NCI-H2081 (cell line): ENCODE measurements at places on chromosomes 4 and X.

DNA sequence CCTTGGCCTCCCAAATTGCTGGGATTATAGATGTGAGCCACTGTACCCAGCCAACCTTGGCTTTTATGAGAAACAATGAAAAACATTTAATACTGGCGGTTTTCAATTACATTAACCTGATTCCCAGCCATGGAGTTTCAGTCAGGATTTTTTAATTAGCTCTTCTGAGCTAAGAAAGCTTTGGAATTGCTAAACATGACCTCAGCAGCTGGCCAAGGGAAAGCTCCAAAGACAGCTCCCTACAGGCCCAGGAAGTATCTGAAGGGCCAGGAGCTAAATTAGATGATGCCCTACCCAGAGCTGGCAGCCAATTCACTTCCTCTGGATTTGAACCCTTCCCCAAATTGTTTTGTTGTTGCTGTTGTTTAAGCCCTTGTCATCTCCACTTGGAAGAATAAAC is 26.5 kb upstream of the FUNDC1 start:
- no peak for DNase-seq

- no peak for DNase-seq
Measured at GRCh38 chr4:159052315-159052714, 50.6 kb upstream of the RAPGEF2 start.

DNA sequence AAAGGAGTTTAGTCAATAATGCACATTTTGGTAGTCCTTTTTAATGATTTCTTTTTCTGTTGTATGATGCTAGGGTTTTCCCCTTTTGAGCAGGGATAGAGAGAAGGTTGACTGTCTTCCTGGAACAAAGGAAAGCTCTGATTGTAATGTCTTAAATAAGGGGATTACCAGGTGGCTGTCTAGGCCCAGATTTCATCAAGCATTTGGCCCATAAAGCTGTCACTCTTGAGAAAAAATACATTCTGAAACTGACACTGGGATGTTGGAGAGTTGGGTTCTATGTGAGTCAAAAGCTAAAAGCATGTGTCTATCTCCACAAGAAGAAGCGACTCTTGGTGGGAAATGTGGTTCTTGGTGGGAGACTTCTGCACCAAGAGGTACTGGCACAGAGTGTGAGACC is 26.4 kb downstream of the KIAA1210 start:
- DNase-seq, result no peak

GRCh38 chrX:131826572-131826971 is 196.5 kb upstream of the STK26 start:
- DNase-seq, result no peak

DNA sequence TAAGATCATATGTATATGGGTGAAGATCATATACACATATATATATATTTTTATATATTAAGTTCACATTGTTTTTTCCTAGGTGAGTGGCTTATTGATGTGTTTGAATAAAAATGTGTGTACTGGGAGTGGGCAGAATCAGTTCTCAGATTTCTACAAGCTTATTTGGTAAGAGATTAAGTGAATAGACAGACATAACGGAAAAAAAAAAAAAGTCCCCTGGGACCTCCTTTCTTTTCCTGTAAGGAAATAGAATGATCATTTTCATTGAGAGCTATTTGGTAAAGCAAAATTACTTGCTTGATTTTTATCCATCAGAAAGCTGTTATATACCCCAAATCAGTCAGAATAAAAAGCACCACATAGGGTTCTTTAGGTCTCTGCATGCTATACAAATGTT is 597.7 kb downstream of the PCDH18 start:
- no peak for DNase-seq

GRCh38 chr4:26713563-26714151 is 129.8 kb downstream of the TBC1D19 start:
- DNase-seq, result no peak

GRCh38 chr4:76194325-76194724 is 19.3 kb downstream of the SCARB2 start:
- DNase-seq, result no peak

DNA sequence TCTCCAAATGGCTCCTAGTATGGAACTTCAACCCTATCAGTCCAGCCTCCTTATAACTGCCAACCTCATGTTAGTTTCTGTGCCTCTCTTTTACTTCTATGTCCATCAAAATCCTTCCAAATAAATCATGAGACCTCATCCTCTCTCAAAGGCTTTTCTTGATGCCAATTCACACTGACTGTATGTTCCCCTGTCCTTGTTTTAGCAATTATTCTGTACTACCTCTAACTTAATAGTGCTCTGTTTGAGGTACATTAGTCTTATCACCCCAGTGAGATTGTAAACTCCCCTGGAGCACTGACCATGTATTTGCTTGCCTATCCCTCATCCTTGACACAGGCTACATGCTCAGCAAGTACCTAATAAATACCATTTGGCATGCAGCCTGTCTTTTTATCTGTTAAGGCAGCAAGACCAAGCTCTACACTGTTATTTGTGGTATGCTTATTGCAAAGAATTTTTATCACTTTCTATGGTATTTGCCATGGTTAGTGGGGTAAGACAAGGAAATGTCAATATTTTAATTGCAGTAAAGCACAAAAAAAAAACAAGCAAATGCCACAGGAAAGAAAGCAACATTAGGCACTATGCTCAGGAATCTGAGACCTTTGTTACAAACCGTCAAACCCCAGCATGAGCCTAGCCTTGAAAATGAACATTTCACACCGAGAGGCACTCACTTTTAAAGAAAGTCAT is 119.2 kb downstream of the SMARCA1 start:
- no peak for DNase-seq

DNA sequence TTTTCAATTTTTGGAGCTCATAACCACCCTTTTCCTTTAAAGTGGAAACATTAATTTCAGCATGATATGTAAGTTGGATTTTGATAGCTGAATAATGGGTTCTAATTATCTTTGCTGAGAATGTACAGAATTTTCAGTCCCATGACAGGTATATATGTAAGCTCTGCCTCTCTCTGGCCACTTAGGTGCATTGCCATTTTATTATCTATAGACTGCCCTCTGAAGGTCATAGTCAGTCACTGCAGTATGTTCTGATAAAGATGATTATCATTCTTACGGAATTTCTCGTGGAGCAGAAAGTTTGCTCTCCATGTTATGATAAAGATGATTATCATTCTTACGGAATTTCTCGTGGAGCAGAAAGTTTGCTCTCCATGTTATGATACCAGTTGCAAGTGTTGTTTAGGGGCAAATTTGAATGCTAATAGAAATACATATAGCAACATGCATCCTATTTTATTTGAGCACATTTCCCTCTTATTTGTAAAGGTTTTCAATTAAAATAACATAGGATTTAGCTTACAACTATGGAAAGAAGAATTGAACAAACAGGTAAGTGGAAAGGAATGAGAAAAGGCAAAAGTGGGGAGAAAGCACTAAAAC is 10.4 kb downstream of the AFP start:
- peak; percentile 12 for DNase-seq

DNA sequence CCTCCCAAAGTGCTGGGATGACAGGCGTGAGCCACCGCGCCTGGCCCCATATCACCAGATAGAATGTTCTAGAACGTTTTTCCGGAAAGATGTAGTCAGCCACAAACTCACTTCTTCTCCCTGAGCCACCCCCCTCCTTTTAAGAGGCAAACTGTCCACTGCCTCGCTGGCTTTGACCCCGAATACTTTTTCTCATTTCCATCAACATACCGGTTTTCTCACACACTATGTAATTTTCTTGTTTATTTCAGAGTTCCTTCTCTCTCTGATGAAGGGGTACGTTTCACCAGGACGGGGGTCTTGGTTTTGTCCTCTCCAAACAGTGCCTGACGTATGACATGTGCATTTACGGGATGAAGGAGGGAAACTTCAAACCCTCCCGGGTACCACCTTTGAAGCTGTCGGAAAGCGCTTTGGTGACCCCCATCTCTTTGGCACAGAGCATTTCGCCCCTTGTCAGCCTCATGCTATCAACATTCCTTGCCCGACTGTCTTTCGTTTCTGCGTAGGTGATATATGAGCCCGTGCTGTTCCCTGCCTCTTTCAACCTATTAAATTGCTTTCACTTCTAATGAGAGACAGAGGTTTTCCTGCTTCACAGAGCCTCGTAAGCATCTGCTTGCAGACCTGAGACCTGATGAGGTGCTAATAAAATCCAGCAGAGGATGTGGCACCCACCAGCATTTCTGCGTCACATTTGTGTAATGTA is 73.8 kb downstream of the CRLF2 start:
- no peak for DNase-seq

- no peak for DNase-seq
Measured at GRCh38 chr4:149790172-149790907, 25.3 kb downstream of the IQCM start.

- no peak for DNase-seq
Measured at GRCh38 chr4:73707918-73708577, 32.3 kb upstream of the CXCL8 start.

GRCh38 chr4:87274803-87275202 is 47.9 kb downstream of the HSD17B13 start:
- DNase-seq, result no peak

DNA sequence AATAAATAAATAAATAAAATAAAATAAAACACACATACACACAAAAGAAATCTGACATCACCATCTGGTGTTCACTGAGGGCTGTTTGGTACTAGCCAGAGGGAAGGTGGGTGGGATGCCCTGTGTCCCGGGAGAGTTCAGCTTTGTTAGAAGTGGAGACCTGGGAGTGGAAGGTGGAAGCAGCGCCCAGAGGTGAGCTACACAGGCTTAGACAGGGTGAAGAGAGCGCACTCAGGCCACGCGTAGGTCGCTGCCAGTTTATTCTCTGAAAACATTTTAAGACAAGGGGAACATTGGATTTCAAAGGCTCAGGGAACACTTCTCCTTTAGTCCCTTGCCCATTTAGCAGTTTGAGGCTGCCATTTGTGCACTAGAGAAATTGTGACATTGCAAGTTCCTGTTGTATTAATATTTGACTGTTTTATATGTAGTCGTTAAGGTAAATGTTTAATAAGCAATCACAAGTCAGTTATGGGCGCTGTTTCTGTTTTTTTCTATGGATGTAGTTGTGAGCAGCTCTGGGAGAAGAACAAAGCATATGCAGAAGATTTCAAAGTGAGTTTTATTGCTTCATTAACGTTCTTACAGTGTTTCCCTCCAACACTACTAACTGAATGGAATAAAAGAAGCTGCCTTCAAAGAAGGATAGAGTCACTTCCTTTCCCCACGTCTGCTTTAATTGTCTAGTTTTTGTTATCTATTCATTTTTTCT is 405.5 kb upstream of the NR3C2 start:
- no peak for DNase-seq

DNA sequence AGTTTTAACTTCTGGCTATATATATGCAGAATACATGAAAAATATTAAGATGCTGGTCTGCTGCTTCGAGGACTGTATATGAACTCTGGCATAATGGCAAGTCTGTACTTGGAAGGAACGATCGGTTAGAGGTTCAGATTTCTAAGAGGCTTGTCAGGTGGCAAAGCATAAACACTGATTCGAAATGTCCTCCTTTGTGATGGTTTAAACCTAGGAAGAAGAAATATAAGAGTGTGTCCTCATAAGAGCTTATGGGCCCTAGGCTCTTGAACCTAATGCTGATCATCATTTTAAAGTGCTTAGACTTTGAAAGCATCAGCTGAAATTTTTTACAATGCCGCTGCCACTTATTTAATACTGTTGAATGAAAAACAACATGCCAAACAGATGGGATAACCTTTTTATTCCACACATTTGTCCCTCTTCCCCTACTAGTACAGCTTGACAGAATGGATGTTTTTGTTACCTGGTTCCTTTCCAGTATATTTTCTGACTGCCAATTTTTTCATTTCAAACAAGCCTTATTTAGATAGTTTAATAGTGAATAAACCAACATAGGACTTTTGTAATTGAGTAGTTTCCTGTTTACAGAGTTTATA is 8.8 kb downstream of the SPRY1 start:
- no peak for DNase-seq

DNA sequence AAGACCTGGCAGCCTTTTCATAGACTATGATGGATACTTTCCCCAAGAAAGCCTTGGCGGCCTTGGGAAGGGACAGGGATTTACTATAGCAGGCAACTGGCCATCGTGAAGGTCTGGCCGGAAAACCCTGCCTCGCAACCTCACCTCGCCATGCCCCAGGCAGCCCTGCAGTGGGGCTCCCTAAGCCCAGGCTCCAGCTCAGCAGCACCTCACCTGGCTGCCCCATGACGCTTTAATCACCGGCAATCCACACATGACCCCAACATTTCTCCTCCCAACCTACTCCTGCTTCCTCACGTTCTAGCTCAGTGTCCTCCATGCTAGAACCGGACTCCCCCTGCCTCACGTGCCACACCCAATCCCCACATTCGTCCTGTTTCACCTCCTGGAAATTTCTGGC is 82.4 kb downstream of the NSUN7 start:
- no peak for DNase-seq

DNA sequence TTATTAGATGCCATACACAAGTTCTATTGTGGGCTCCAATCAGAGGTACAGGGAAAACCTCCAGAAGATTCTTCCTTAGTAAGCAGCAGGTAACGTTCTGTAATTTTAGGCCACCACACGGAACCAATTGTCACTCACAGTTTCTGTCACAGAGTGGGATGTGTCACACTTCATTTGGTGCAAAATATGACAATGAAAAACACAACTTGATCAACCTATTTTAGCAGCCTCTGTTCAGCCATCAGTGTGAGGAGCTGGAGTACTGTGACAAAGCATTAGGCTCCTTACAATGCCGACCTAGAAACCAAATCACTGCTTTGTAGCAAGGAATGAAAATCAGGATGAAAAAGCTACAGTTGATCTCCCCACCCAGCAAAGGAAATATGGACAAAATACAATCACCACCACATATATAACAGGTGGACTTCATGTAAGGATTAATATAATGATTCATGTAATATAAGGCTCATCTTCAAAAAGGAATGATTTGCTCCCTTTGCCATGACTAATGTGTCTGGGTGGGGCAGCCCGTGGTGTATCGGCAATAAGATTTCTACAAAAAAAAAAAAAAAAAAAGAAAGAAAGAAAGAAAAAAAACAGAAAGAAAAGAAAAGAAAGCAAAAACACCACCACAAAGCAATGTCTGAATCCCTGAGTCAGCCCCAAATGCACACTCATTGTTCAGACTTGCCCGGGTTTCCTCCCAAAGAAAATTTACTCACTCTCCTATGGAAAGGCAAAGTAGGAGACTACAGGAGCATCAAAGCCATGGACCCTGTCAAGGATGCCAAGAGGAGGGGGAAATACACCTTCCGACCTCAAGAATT is 36.0 kb downstream of the SLC9A7 start:
- DNase-seq, result no peak

DNA sequence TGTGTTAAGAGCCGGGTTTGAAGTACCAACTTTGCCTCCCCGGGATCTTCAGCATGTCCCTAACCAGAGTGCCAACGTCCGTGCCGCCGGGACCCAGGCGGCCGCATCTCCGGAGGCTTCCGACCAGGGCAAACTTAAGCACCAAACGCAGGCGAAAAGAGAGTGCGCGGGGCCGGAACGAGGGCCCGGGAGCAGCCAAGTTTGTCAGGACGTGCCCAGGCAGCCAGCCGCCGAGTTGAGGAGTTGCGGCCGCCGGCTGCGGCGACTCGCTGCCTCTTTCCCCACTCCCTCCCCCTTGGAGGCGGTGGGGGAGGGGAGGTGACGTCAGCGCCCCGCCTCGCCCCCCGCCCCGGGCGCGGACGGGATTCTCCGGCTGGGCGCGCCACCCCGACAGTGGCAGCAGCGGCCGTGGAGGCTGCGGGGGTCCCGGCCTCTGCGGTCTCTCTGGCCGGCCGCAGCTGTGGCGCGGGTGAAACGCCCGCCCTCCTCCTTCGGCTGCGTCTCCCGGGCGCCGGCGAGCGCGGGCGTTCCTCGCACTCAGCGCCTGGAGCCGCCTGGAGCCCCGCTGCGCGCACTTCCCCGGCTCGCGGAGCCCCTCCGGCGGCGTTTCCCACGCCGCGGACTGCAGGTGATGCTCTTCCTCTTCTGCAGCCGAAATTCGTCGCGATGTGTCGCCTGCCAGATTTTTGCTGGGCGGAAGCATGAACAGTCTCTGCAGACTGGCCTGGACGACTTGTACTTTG is 2.9 kb upstream of the FAT1 start:
- DNase-seq, result peak; percentile 13
